ENCODE measurements at places on chromosomes 4 and X. TPM values are rescaled to one million over a fixed set of nuclear protein-coding genes. Genes with fewer than 3 reads are reported as not detected.

DNA sequence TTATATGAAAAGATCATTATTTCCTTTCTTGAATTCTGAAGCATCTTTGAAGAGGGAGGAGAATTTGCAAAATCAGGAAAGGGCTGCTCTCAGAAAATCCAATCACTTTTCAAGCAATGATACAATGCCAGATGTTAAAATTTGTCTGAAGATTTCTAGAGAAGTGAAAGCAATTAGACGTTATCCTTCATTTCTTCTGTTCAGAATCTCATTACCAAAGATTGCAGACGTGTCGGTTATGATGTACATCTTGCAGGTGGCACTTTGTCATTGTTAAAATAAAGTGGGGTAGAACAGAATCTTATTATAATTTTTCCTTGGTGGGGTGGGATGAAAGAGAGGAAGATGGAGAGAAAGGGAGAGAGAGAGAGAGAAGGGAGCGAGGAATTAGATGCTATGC lies 296.4 kb upstream of the STS start:
- H3K36me3 ChIP-seq: no peaks in the 10 kb centered on the region
- no peak overlapping the region for H3K4me3 ChIP-seq
- no peak overlapping the region for H3K27ac ChIP-seq
- H3K27me3 ChIP-seq: no peaks in the 10 kb centered on the region
- DNase-seq: no peak
- H3K4me1 ChIP-seq: no peaks in the 10 kb centered on the region

DNA sequence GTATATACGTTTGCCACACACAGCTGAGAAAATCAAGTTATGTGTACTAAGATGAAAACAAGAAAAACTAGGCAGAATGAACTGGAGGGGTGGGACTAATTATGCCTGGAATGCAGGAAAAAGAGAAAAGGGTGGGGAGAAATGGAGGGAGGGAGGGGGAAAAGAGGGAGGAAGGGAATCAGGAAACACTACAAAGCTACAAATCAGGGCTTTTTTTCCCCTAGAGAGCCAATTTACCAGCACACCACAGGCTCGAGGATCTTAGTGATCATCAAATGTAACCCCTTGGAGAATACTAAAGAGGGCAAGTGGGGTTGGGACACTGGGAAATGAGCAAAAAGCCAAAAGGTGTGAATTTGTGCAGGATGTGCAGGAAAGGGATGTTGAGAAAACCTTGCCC lies 451.9 kb downstream of the SMARCA1 start:
- H3K36me3 ChIP-seq: no peaks in the 10 kb centered on the region
- H3K27ac ChIP-seq: no peak overlapping the region
- H3K4me1 ChIP-seq: no peaks in the 10 kb centered on the region
- H3K27me3 ChIP-seq: no peaks in the 10 kb centered on the region

GRCh38 chr4:124762956-124763355 lies 50.4 kb upstream of the ANKRD50 start:
- H3K36me3 ChIP-seq: no peaks in the 10 kb centered on the region
- no peak overlapping the region for H3K4me3 ChIP-seq
- H3K4me1 ChIP-seq: no peaks in the 10 kb centered on the region
- DNase-seq: no peak
- H3K27ac ChIP-seq: no peak overlapping the region

Gene MAGED4B
- total RNA-seq: 16.1 TPM

GRCh38 chr4:1075809-1076699 lies 37.3 kb downstream of the RNF212 start:
- DNase-seq: no peak
- H3K27ac ChIP-seq: no peak overlapping the region
- no peaks in the 10 kb centered on the region for H3K36me3 ChIP-seq
- no peaks in the 10 kb centered on the region for H3K4me1 ChIP-seq
- H3K27me3 ChIP-seq: no peaks in the 10 kb centered on the region
- H3K4me3 ChIP-seq: no peak overlapping the region

GRCh38 chr4:23700197-23700596 lies 189.7 kb downstream of the PPARGC1A start:
- H3K4me3 ChIP-seq: no peak overlapping the region
- H3K36me3 ChIP-seq: no peaks in the 10 kb centered on the region
- no peaks in the 10 kb centered on the region for H3K4me1 ChIP-seq
- DNase-seq: no peak
- no peak overlapping the region for H3K27ac ChIP-seq

DNA sequence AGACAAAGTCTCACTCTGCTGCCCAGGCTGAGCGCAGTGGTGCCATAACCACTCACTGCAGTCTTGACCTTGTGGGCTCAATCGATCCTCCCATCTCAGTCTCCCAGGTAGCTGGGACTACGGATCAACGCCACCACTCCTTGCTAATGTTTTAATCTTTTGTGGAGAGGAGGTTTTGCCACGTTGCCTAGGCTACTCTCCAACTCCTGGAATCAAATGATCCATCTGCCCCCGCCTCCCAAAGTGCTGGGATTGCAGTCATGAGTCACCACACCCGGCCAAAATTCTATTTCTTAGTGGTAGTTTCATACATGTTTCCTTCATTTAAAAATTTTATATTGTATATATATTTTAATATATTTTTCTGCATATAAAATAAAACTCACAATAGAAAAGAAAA lies 125.8 kb upstream of the CLNK start:
- no peak overlapping the region for H3K27ac ChIP-seq
- no peak for DNase-seq
- H3K36me3 ChIP-seq: no peaks in the 10 kb centered on the region

GRCh38 chr4:2063557-2064275 lies 4.6 kb downstream of the NAT8L start:
- no peak for DNase-seq
- H3K27ac ChIP-seq: no peak overlapping the region
- no peak overlapping the region for H3K4me3 ChIP-seq
- no peaks in the 10 kb centered on the region for H3K36me3 ChIP-seq
- H3K4me1 ChIP-seq: no peaks in the 10 kb centered on the region

Gene ASB9
- total RNA-seq: 1.4 TPM

DNA sequence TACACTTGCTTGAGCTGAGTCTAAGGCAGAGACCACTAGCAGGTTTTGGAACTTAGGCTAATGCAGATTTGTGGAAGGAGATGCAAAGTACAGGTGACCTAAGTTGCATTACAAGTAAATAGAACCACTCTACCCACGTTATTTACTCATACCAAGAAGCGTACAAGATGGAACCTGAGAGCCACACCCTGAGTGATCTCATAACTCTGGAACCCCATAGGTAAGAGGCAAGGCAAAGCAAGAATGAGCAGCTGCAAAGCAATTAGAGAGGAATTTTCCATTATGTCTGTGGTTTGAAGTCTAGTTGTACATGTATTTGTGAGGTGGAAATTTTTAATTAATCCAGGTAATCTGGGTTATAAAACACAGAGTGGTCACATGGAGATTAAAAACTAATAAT lies 55.4 kb downstream of the CC2D2A start:
- H3K27ac ChIP-seq: no peak overlapping the region
- no peak for DNase-seq
- no peak overlapping the region for H3K4me3 ChIP-seq
- H3K4me1 ChIP-seq: no peaks in the 10 kb centered on the region
- H3K36me3 ChIP-seq: no peaks in the 10 kb centered on the region

Gene ARHGEF6
- 19.2 TPM for total RNA-seq

GRCh38 chrX:65811558-65812228 lies 144.2 kb downstream of the MSN start:
- H3K4me1 ChIP-seq: no peaks in the 10 kb centered on the region
- no peaks in the 10 kb centered on the region for H3K27me3 ChIP-seq
- no peak for DNase-seq
- H3K27ac ChIP-seq: no peak overlapping the region
- no peaks in the 10 kb centered on the region for H3K36me3 ChIP-seq

GRCh38 chrX:106811131-106811910 lies 8.8 kb downstream of the TBC1D8B start:
- H3K27me3 ChIP-seq: no peaks in the 10 kb centered on the region
- peak; percentile 39 for DNase-seq
- no peak overlapping the region for H3K4me3 ChIP-seq
- no peaks in the 10 kb centered on the region for H3K36me3 ChIP-seq

GRCh38 chrX:24298191-24298590 lies 15.7 kb downstream of the SUPT20HL2 start:
- no peaks in the 10 kb centered on the region for H3K27me3 ChIP-seq
- H3K27ac ChIP-seq: no peak overlapping the region
- no peaks in the 10 kb centered on the region for H3K36me3 ChIP-seq
- H3K4me3 ChIP-seq: no peak overlapping the region

- H3K27me3 ChIP-seq: no peaks in the 10 kb centered on the region
- H3K27ac ChIP-seq: no peak overlapping the region
- no peak overlapping the region for H3K4me3 ChIP-seq
- no peaks in the 10 kb centered on the region for H3K36me3 ChIP-seq
- H3K4me1 ChIP-seq: peaks cover 28% of the 10 kb centered on the region
- DNase-seq: no peak
Measured at GRCh38 chr4:26178854-26179253, 142.0 kb upstream of the RBPJ start.

GRCh38 chrX:78619834-78620233 lies 39.3 kb downstream of the RTL3 start:
- no peak overlapping the region for H3K4me3 ChIP-seq
- no peaks in the 10 kb centered on the region for H3K27me3 ChIP-seq
- no peaks in the 10 kb centered on the region for H3K4me1 ChIP-seq
- no peak for DNase-seq

- no peaks in the 10 kb centered on the region for H3K4me1 ChIP-seq
- 0 out of 2 replicates have a peak, but pooled peaks cover 4% of the 10 kb centered on the region for H3K27me3 ChIP-seq
- no peak overlapping the region for H3K27ac ChIP-seq
- no peak for DNase-seq
Measured at GRCh38 chr4:73005514-73005913, 64.0 kb downstream of the COX18 start.

Gene NDNF
- total RNA-seq: not detected

- no peak overlapping the region for H3K4me3 ChIP-seq
- no peaks in the 10 kb centered on the region for H3K4me1 ChIP-seq
- DNase-seq: no peak
- H3K36me3 ChIP-seq: no peaks in the 10 kb centered on the region
Measured at GRCh38 chr4:123468479-123469031, 72.0 kb downstream of the SPRY1 start.

DNA sequence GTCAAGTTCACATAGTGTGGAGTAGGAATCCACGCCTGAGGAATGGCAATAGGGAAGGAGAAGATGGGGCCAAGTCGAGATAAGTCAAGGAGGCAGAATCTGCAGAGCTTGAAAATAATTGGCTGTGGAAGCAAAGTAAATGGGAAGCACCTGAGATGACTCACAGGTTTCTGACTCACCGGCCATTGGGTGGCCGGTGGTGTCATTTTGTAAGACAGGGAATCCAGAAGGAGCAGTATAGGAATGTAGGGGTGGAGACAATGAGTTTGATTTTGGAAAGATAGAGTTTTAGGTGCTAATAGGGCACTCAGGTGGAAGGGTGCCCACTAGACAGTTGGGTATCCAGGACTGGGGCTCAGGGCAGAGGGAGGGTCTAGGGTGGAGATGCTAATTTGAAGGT lies 201.0 kb upstream of the MAMLD1 start:
- H3K36me3 ChIP-seq: no peaks in the 10 kb centered on the region
- no peaks in the 10 kb centered on the region for H3K27me3 ChIP-seq
- H3K4me3 ChIP-seq: no peak overlapping the region
- no peak for DNase-seq
- no peak overlapping the region for H3K27ac ChIP-seq
- H3K4me1 ChIP-seq: no peaks in the 10 kb centered on the region

Gene VSIG4
- not detected for total RNA-seq

Gene CISD2
- 88.6 TPM for total RNA-seq

DNA sequence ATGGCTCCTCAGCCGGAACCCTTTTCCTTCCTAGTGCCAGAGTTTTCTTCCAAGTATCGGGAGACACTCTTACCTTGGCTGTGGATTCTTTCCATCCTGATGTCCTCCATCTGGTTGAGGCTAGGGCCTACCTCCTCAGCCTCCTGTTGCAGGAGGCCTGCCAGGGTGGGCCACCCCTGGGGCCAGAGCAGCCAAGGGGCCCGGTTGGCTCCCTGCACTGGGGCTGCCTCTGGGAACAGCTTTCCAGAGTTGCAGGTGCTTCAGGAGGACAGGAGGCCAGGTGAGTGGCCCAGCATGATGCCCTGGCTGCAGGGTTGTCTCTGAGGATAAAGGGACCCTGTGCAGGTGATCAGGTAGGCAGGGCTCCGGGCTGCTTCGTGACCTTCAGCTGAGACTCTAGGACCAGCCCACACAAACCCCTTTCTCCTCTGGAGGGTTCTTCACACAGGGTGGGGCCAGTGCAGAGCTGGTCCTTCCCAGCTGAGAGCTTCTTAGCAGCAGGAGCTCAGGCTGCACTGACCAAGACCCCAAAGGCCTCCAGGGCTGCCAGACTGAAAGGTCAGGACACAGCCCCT lies 5.3 kb upstream of the GPR78 start:
- no peak for DNase-seq
- H3K36me3 ChIP-seq: no peaks in the 10 kb centered on the region
- H3K4me1 ChIP-seq: no peaks in the 10 kb centered on the region
- no peak overlapping the region for H3K4me3 ChIP-seq

All from SJSA1 (cell line).